Mucosa of gallbladder (tissue), 1 donor: ENCODE measurements at places on chromosomes 16 and 17. TPM values are rescaled to one million over a fixed set of nuclear protein-coding genes. Genes with fewer than 3 reads are reported as not detected.

Gene KRTAP4-6
- not detected for total RNA-seq

Gene PYY
- total RNA-seq = not detected

Gene BLTP2
- total RNA-seq = 161 TPM

Gene SMG1
- total RNA-seq = 76.3 TPM

Gene VWA3A
- total RNA-seq = 0.32 TPM

Gene KRT32
- total RNA-seq = not detected

Gene CTRL
- total RNA-seq = 1.1 TPM

Gene TMIGD1
- total RNA-seq = not detected

Gene TBX4
- 1.6 TPM for total RNA-seq

Gene DOC2A
- 18.8 TPM for total RNA-seq

Gene CACNG3
- not detected for total RNA-seq

Gene ZNF423
- 11.0 TPM for total RNA-seq

Gene CHRNB1
- total RNA-seq = 10.0 TPM

Gene PTRH2
- total RNA-seq = 17.2 TPM

Gene MYO1C
- total RNA-seq = 285 TPM

Gene NIP7
- total RNA-seq = 14.7 TPM
